ENCODE measurements at places on chromosomes 5 and 9.
A peak's percentile ranks its signal among the peaks of the same experiment; 100 is the strongest.

DNA sequence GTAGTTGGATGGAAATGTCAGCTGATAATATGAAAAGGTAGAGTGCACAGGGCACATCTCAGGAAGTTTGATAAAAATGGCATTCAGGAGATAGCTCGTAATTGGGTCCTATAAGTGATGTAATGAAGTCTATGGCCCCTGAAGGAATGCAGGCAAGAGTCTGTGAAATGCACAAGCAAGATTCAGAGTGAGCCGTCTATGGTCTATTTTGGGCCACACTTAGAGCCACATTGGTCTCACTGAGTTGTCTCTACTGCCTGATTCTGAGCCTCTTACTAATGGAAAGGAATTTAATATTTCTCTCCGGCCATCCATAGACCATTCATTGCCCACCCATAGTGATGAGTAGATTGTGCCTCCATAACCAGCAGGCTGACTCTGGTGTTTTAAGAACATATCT, 111.3 kb upstream of the KCNN2 start:
- no peak for DNase-seq

GRCh38 chr9:93072383-93072795, 13.9 kb downstream of the SUSD3 start:
- DNase-seq: no peak

GRCh38 chr9:259405-260404, 45.0 kb downstream of the DOCK8 start:
- DNase-seq: no peak

- no peak for DNase-seq
Measured at GRCh38 chr5:169127431-169127830, 173.5 kb downstream of the SLIT3 start.

DNA sequence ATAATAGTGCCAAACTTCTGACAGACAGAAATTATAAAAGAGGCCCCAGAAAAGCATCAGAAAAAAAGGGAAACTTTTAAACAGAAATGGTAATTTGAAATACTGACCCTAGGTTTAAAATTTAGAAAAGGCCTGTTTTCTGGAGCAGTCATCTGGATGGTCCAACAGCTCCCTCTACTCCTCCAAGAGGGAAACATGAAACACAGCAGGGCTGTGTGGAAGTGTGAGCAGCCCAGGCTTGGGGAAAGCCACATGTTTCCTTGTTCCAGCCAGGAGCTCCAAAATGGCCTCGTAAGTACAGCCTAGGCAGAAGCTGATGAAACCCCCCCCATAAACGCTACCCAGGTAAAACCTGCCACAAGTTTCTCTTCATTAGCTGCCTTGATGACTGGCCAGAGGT, 499.3 kb upstream of the ADAMTS16 start:
- no peak for DNase-seq

DNA sequence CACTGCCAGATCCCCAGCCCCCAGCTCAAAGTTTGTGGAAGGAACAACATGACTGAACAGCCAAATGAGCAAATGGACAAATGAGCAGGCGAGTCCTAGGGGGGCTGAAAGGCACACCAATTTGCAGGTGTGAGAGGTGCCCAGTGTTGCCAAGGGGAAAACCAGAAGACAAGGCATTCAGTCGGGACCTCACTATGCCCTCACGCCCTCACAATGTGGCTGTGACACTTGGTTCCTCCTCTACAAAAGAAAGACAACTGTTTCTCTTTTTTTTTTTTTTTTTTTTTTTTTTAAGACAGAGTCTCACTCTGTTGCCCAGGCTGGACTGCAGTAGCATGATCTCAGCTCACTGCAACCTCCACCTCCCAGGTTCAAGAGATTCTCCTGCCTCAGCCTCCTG, 28.0 kb downstream of the TNIP1 start:
- no peak for DNase-seq

DNA sequence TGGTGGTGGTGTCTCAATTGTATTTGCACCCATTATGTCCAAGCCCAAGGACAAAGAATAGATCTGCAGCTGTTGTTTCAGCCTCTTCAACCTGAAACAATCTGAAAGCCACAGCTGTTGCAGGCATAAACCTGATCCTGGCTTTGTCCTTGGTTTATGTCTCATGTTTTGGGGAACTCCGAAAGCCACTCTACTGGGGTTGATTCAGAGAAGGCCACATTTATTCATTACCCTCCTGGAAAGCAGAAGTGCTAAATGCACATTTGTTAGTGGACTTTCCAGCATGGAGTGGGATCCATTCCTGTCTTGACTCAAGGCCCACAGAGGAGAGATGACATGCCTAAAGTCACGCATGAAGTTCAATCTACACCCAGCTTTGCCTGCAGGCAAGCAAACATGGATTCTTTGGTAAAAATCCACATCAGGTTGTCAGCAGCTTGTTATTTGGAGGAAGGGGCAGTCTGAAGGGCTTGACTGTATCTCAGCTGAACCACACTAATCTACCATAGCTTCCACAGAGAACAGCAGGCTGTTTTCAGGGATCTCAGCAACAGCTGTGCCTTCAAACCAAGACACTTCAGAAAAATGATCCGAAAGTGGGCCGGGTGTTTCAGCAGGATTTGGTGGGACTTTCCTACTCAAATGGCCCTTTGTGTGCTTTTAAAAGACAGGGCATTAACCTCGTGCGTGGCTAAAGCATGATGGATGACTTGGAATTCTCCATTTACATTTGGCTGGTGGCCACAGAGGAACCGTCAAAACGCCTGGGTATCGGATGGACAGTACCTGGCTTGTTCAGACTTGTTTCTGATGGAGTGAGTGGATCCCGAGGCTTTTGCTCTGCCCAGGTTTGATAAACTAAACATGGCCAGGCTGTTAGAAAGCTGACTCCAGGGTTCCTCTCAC, 36.2 kb upstream of the ADAM19 start:
- DNase-seq: no peak

DNA sequence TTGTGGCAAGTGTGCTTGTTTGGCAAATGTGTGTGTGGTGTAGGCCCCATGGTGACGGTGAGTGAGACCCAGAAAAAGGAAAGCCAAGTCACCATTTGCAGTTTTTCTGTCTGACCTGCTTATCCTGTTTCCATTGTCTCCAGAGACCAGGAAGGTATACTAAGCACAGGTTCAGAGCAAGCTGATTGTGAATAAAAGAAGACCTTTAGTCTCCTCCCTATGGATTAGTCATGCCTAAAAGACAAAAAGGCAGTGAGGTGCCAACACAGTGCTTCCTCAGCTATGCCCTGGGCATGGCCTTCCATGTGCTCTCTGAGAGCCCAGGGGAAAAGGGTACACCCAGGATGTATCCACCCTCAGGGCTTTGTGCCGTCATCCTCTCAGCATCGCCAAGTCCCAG, 49.2 kb upstream of the SHOC1 start:
- no peak for DNase-seq

DNA sequence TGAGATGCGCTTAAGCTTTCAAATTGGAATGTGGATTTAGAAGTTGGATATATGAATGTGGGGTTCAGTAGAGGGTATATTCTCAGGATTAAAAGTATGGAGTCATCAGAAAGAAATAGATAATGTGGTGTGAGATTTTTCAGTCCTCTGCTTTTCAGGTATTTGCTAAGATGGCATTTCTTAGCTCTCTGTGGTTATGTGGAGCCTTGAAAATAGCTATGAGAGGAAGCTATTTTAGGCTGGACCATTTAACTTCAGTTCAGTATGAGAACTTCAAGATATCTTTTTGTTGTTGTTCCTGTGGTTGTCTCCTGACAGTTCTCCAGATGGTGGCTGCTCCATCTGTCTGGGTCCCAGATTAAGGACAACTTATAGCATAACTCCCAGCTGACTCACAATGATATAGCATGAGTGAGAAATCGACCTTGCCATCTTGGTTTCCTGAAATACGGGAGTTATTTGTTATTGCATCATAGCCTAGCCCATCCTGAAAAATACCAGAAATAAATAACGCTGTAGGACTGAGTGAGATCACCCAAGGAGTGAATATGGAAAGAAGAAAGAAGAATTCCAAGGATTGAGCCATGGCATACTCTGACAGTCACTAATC, 461.5 kb downstream of the ANXA1 start:
- DNase-seq: no peak

GRCh38 chr9:78030296-78030552, 1.4 kb downstream of the GNAQ start:
- DNase-seq: peak; percentile 18

- no peak for DNase-seq
Measured at GRCh38 chr9:133100506-133101355, 20.3 kb downstream of the RALGDS start.

GRCh38 chr9:119398350-119398749, 29.1 kb upstream of the BRINP1 start:
- DNase-seq: no peak

DNA sequence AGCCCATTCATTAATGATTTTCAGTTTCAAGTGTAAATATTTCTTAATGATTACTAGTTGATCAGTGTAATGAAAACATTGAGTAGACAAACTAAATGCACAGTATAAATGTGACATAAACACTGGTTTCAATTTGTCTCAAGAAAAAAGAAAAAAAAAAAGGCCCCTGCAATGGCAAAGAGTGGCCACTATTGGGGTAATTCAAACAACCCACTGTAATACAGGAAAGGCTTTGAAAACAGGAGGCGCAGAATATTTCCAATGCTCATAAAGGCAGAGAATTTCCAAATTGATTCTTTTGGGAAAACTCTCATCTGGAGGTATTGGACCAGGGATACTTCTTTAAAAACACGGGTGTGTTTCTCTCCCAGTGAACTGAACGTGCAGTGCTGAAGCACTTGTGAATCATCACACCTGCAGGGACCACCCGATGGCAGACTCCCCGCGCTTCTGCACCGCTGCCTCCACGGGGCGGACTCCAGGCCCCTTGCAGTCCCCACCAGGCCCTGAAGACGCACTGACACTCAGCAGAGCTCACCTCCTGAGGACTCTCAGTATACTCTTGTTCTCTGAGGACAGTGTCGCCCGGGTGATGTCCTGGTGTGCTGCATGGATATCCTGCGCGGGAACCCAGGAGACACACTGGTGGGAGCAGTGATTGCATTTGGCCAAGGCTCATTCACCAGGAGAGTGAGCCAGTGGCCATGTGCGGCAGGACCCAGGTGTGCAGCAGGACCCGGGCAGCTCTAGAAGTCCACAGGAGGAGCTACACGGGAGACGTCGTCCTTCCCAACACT, 227.6 kb upstream of the IRX4 start:
- DNase-seq: no peak

GRCh38 chr5:80784451-80784850, 129.7 kb upstream of the DHFR start:
- no peak for DNase-seq

- no peak for DNase-seq
Measured at GRCh38 chr5:115644046-115644445, 18.2 kb upstream of the TMED7 start.

GRCh38 chr5:52190737-52191136, 597.0 kb upstream of the ITGA1 start:
- no peak for DNase-seq

- no peak for DNase-seq
Measured at GRCh38 chr5:9505225-9505624, 40.6 kb downstream of the SEMA5A start.

DNA sequence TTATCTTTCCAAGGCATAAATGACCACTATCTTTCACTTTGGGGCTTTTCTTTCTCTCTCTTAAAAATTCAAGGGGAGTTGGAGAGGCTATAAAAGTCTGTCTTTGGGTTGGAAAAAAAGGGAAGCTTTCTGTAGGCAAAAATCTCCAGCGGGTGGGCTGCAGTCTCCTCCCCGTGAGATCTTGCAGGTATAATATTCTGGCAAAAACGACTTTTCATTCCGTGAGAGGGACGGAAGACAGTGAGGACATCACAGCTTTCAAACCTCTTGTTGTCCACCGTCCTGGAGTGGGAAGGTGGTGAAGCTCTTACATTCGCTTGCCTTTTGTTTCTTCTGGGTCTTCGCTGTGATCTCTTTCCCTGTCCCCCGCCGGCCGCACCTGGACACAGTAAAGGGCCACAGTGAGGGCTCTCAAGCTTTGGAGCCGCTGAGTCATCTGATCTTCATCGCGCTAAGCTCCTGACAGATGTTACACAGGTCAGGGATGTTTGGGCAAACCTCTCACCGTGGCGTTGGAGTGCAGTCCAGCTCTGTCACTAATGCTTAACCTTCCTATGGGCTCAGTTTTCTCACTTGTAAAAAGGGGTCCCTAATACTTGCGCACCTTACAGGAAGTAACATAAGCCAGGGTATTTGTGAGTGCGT, 61.9 kb upstream of the MEGF10 start:
- no peak for DNase-seq

- no peak for DNase-seq
Measured at GRCh38 chr5:132381614-132382013, 12.1 kb downstream of the SLC22A5 start.

- no peak for DNase-seq
Measured at GRCh38 chr5:9947225-9947714, 302.4 kb downstream of the ATPSCKMT start.

DNA sequence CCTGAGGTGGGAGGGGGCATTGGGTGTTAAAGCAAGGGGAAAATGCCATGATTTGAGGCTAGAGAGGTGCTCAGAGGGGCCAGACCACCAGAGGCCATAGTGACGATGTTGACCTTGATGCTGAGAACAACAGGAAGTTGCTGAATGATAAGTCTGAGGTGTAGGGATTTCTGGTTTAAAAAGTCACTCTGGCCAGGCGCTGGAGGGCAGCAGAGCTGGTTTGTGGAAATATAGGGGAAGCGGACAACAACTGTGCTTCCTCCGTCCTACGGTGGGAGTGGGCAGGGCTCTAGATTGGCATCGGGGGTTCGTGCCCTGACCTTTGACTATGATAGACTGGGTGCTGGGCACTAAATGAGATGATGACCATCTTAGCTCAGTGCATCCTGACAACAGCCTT, 44.7 kb downstream of the STOM start:
- DNase-seq: no peak

DNA sequence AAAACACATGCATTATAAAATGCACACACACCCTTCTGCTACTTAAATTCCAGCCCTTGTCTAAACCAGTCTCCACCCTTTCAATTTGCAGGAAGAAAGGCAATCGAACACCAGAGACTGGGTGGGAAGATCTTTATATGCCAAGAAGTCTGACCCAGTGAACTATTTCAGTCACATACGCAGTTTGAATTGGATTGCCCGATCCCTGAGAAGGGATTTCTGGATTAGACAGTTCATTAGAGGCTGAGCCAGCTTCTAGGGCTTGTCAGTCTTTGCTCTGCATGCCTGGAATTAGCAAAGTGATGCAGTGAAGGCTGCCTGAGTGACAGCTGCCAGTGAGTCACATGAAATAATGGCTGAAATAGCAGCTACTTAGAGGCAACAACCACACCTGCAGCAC, 159.9 kb downstream of the PPP2R2B start:
- DNase-seq: no peak

- DNase-seq: no peak
Measured at GRCh38 chr9:129702589-129703520, 37.4 kb downstream of the PRRX2 start.

DNA sequence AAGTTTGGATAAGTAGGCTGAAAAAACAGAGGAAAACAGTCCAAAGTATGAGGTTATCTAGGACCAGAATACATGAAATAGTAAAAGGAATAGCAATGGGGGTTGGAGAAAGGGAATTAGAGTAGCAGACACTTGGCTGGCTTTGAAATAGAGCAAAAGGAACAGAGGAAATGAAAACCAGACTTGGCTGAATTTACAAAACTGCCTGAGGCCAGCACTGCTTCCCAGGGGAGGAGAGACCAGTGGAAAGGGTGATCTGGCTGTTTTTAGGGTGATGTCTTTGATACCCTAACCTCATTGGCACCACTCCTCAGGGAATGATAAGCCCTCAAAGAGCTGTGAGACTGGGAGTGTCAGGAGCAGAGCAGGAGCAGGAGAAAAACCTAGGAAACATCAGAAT, 413.4 kb upstream of the SLC30A5 start:
- no peak for DNase-seq
